Bronchial epithelial cell (primary cell): ENCODE measurements at places on chromosomes 2 and 18. TPM values are rescaled to one million over a fixed set of nuclear protein-coding genes. Genes with fewer than 3 reads are reported as not detected.

GRCh38 chr2:143237146-143237777 is 108.0 kb downstream of the ARHGAP15 start:
- DNase-seq, result no peak

- peak; percentile 73 for DNase-seq
These were observed 58.6 kb upstream of the AFF3 start for GRCh38 chr2:100200985-100201384.

CPLX4 gene
- not detected in 2 replicates for total RNA-seq

- DNase-seq, result no peak
These were observed 19.8 kb downstream of the TET3 start for GRCh38 chr2:74004212-74005182.

GULP1 gene
- 30.0 and 39.2 TPM in 2 replicates for total RNA-seq

- DNase-seq, result no peak
These were observed 644.2 kb upstream of the SETBP1 start for GRCh38 chr18:44036501-44036900.

RESP18 gene
- not detected in 2 replicates for total RNA-seq

IGFBP5 gene
- 0.51 and 9.2 TPM in 2 replicates for total RNA-seq

DNA sequence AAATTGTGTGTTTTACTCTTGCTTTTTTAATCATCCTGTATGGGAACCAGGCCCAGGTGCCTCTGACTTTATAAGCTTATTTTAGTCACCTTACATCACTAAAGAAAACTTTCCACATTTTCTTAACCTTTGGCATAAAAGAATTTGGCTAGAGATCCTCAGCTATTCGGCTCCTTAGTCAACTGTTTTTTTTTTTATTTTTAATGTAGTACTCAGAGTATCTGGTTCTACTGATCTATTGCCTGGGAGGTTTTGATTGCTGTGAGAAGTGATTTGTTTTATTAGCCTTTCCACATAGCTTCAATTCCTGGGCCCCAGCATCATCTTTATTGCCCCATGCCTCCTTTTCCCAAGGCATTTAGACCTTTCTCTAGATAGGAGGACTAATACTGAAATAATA is 121.0 kb downstream of the MYO1B start:
- no peak for DNase-seq

GRCh38 chr2:5125017-5125730 is 567.0 kb upstream of the SOX11 start:
- no peak for DNase-seq

CFAP221 gene
- total RNA-seq, result 0.26 TPM in 1 of 2 replicates, not detected in the other

- DNase-seq, result no peak
These were observed 34.7 kb downstream of the UNC80 start for GRCh38 chr2:209806318-209806717.

DNA sequence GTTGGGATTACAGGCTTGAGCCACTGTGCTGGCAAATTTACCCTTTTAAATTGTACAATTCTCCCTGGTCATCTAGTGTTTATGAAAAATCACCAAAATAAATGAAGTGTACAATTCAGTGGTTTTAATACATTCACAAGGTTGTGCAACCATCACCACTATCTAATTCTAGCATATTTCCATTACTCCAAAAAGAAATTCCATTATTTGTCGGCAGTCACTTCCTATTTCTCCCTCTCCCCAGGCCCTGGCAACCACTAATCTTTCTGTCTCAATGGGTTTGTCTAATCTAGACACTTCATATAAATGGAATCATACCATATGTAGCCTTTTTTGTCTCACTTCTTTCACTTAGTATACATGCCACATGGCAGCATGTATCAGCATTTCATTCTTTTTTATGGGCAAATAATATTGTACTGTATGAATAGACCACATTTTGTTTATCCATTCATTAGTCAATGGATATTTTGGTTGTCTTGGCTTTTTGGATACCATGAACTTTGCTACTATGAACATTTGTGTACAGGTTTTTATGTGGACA is 12.6 kb upstream of the POLE4 start:
- DNase-seq, result no peak

DNA sequence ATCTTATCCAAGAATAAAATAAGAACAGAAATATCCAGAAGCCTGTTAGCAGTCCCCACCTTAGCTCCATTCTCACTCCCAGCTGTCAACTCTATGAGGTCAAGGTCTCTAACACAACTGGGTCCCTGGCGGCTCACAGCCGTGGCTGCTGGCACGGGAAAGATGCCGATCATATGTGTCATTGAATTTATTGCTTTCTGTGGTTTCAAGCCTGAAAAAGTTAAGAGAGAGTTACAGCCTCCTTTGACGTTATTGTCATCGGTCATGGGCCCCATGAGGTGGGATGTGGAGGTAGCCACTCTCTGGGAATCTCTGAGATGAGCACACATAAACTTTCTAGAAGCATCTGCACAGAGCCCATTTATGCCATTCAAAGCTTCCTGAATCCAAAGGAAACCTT is 28.7 kb upstream of the CABLES1 start:
- peak; percentile 48 for DNase-seq

WNT10A gene
- total RNA-seq, result 2.3 and 2.4 TPM in 2 replicates

GRCh38 chr2:120064664-120065063 is 51.8 kb downstream of the EPB41L5 start:
- DNase-seq, result no peak

DNA sequence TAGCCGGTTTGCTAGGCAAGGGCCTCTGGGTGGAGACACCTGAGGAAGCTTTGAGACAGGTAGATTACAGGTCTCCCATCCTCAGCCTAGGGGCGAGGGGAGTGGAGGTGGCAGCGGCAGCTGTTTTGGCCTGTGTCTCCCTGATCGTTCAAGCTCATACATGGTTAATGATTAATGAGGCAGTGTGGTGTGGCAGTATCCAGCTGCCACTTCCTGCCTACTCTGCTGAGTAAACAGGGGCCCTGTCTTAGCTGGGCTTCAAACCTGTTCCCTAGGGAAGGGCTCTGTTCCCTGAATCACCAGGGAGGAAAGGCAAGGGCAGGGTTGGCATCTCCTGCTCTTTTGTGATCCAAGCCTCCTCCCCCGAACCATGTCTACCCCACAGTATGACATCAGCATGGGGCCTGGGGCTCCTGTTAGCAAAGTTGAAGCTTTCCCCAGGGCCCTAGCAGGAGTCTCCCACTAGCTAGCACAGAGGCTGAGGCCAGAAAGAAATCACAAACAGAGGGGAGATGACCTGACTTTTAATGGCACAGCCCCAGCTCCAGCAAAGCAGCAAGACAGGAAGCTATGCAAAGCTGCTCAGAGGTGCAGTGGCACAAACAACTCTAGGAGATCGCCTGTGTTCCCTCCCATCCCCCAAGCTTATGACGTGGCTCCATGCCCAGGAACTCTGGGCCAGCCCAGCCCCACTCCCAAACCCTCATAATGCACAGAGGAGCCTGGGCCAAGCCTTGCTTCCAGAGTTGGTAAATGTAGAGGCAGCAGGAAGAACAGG is 3.7 kb upstream of the TUBA4B start:
- peak; percentile 98 for DNase-seq

DNA sequence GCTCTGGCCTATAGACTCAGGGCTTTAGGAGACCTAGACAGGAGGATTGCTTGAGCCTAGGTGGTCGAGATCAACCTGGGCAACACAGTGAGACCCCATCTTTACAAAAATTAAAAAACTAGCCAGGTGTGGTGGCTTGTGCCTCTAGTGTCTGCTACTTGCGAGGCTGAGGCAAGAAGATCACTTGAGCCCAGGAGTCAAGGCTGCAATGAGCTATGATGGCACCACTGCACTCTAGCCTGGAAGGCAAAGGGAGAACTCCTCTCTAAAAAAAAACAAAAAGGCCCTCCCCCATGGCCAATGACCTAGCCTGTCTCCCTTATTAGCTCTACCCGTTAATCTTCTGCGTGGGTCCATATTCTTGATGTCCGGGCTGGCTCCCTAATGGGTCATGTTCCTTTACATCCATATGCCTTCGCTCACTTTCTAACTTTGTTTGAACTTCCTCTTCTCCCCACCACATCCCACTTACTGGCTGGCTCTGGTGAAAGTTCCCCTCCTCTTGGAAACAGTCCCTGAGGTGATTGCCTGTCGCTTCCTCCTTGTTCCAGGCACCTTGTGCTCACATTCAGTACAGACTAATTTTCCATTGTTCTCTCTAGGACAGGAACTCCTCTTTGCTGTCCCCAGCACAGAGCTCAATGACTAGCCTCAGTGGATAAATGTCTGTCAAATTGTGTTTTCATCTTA is 103.0 kb downstream of the AFF3 start:
- DNase-seq, result no peak

DNA sequence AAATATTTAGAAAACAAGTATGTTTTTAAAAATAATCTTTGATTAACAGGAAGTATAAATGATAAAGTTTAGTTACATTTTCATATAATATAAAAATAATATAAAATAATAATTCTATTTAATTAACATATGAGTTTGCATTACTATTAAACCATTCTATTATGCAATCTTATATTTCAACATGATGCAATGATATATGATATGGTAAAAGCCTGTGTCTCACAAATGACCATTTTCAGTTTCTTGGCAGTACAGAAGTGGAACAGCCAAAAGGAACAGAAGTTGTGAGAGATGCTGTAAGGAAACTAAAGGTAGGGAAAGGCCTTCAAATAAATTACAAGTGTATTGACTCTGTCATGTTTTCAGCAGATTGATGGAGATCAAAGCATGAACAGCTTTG is 230.8 kb downstream of the GULP1 start:
- peak; percentile 27 for DNase-seq

LIMS3 gene
- 1.3 TPM in 1 of 2 replicates, not detected in the other for total RNA-seq
